ENCODE measurements at places on chromosomes 16 and 17. TPM values are rescaled to one million over a fixed set of nuclear protein-coding genes. Genes with fewer than 3 reads are reported as not detected.

PRSS33 gene
- total RNA-seq: 0.06 TPM

KRTAP9-2 gene
- total RNA-seq: not detected

FOXF1 gene
- total RNA-seq: not detected

DNAAF8 gene
- total RNA-seq: 1.4 TPM

CBX8 gene
- total RNA-seq: 16.5 TPM

RNF135 gene
- total RNA-seq: 25.7 TPM

Measured in A549 treated with AZD2906 at 1 μM for 4 hours (cell line).